ENCODE measurements at places on chromosomes 1 and 21. TPM values are rescaled to one million over a fixed set of nuclear protein-coding genes. Genes with fewer than 3 reads are reported as not detected.

DNA sequence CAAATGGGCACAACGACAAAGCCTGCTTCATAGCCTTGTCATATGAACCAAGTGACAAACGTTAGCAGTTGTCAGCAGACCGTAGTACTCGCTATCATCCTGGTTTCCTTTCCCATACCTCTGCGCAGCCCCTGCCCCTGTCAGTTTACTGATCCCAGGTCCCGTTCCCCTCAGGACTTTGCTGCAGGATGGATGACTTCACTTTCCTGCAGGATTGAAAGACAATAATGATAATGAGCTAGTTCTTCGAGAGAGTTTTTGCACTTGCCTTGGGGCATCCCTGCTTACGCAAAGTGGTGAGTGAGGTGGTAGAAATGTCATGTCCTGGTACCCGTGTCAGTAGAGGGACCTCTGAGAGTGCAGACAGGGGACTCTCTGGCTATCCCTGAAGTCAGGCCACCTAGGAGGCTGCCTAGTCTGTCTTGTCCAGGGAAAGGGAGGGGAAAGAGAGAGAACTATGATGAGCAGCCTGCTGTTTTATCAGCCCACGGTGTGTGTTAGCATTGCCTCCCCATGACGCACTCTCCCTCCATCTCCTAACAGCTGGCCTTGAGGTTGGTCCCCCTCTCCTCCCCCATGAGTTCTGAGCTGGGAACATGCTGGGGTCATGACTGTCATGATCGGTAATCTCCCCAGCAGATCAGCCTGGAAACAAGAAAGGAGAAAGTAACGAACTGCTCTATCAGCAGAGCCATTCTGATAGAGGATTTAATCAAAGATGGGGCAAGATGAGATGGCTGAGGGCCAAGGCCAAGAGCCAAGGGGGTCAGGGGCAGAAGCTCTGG lies 53.7 kb downstream of the ELK4 start:
- no peak for DNase-seq

DNA sequence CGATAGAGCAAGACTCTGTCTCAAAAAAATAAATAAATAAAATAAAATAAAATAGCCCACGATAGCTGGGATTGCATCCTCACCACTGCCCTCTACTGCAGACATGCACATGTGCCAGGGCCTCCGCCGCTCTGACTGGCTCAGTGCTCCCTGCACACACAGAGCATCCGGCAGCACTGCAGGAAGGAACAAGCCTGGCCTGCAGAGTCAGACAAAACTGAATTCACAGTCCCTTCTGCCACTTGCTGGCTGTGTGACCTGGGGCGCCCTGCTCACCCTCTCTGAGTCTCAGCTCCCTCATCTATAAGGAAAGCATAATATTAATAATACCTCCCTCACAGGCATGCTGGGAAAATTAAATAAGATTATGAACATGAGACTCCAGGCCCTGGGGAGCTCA lies 35.4 kb downstream of the CSMD2 start:
- DNase-seq: no peak

- DNase-seq: no peak
These were observed 13.5 kb upstream of the TEKT2 start for GRCh38 chr1:36070349-36070748.

Gene LRRC71
- not detected for total RNA-seq

Gene FCMR
- total RNA-seq: not detected

All from neural progenitor cell (in vitro differentiated cells).